ENCODE measurements at places on chromosomes 2 and 18. TPM values are rescaled to one million over a fixed set of nuclear protein-coding genes. Genes with fewer than 3 reads are reported as not detected.

GRCh38 chr2:173451941-173452340, 97.3 kb downstream of the CDCA7 start:
- no peak for DNase-seq

DNA sequence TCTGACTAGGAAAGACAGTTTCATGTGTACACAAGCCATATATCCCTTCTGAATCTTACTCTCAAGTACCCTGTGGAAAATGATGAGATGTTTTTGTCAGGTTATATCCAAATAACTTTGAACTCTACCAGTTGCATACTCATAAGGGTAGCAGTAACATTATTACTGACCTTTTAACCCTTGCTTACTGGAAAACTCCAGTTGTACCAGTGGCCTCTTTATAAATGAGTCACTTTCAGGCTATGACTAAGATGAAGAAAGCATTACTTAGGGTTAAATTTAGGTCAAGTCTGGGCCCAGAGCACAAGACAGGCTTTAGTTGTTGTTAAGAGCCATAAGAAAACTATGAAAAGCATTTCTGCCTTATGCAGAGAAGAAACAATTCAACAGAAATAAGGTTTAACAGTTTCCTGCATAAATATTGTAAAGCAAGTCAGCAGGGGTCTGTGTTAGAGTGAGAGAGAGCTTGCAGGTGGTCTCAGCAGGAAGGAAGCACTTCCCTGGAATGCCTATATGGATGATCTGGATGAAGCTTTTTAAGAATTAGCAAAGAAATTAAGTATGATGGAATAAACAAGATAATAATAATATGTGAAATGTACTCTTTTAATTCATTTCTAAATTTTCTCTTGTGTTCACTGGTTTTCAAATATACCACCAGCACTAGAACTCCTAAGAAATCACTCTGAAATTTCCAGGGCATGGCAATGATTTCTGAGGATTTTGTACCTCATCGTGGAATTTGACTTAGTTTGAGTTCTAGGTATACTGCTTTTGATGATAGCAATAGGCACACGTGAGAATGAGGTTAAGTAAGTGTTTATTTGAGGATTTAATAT, 126.6 kb downstream of the UBE2E3 start:
- no peak for DNase-seq

- no peak for DNase-seq
Observed at GRCh38 chr18:32355896-32356295, 114.8 kb downstream of the GAREM1 start.

- DNase-seq = no peak
Observed at GRCh38 chr2:218329826-218330593, 26.6 kb upstream of the CATIP start.

- no peak for DNase-seq
Observed at GRCh38 chr2:156489750-156490465, 53.7 kb downstream of the GPD2 start.

DNA sequence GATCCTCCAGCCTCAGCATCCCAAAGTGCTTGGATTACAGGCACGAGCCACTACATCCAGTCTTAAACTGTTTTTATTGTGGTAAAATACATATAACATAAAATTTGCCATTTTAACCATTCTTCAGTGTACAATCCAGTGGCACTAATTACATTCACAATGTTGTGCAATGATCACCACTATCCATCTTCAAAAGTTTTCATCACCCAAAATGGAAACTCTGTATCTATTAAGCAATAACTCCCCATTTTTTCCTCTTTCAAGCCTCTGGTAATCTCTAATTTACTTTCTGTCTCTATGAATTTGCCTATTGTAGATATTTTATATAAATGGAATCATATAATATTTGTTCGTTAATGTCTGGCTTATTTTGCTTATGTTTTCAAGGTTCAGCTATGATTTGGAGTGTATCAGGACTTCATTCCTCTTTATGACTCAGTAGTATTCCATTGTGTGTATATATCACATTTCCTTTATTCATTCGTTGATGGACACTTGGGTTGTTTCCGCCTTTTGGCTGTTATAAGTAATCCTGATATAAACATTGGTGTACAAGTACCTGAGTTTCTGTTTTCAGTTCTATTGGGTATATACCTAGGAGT, 71.8 kb downstream of the GFPT1 start:
- no peak for DNase-seq

- DNase-seq = no peak
Observed at GRCh38 chr18:72768681-72769229, 99.0 kb downstream of the NETO1 start.

DNA sequence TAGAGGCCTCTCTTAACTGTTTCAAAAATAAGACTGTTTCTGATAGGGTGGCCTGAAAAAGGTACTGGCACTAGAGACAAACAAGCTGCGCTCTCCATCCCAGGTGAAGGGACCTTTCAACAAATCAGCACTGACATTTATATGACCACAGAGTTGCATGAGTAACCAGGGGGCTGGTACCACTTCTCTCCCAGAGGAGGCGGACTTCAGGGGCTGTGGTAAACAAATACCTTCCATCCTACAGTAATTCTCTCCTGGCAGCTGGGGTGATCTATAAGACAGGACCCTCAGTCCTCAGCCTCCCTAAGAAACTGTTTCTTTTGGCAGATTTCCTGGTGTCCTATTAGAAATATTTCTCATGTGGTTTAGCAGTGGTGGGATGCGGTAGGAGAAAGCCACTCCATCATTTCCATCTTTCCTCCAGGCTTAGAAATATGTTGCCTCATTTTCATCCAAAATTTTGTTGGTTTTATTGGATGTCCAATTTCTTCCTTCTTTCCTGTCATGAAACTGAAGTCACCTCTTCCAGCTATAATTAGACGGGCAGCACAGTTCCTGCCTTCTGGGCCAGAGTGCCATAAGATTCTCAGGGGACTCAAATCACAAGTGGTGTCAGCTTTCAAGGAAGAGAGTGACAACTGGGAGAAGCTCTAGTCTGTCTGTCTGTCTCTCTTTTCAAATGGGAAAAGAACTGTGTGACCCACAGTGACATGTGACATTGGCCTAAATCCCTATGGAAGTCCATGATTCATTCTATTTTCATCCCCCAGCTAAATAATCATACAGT, 96.4 kb downstream of the CYRIA start:
- no peak for DNase-seq

DNA sequence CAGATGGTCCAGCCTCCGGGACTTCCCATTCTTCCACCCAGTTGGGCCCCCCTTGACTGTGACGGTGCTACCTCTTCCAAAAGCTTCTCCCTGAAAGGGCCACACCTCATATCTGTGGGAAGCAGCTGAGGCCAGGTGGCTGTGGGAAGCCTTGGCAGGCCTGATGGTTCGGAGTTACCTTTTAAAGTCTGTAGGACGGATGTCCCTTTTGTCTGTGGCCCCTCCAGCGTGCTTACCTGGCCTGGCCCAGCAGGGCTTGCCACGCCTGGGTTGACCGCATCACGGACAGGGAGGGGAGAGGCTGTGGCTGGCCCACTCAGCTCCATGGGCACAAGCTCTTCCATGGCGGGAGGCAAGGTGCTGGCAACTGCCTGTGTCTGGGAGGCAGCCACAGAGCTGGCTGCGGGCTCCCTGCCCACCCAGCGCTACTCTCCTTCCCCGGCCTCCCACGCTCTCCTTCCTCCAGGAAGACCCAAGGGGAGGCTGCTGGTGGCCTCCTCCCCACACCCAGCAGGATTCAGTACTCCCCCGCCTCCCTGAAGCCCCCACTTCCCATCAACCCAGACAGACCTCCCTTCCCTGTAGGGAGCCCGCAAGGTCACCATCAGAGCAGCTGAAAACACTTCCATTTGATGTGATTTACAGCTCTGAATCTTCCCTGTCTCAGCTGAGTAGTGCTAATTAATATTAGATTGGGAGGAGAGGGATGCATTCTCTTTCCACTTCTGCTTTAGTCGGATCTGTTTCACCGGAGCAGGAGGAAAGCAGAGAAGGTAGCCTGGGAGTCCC, 52.8 kb downstream of the EDAR start:
- DNase-seq = no peak

DNA sequence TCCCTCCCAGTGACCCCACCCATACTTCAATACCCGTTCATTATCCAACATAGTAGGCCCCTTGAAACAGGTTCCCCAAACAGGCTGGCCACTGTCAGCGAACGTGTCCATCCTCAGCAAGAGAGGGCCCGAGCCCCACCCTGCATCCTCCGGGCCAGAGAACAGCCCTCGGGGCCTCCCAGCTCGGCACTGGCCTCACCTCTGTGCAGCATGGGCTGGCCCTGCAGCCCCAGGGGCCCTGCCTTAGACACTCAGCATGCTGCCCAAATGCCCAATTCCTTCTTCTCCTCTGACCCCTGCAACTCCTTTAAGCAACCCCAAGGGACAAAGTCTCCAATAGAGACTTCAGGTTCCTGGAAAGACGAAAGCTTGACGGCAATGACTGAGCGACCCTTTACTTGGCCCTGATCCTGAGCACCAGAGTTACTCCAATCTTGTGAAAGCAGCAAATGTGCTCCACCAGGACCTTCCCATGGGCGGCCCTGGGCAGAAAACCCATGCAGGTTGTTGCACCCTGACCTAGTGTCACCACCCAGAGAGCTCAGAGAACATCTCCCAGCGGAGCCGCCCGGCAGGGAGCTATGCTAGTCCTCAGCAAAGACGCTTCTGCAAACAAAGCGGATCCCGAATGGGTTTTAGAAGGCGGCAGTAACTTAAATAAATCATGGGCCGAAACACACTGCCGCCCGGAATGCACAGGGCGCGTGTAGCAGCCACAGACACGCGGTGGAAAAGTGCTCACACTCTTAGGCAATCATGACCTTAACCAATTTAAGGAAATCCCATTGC, 782 bp downstream of the COL6A3 start:
- DNase-seq = no peak

DNA sequence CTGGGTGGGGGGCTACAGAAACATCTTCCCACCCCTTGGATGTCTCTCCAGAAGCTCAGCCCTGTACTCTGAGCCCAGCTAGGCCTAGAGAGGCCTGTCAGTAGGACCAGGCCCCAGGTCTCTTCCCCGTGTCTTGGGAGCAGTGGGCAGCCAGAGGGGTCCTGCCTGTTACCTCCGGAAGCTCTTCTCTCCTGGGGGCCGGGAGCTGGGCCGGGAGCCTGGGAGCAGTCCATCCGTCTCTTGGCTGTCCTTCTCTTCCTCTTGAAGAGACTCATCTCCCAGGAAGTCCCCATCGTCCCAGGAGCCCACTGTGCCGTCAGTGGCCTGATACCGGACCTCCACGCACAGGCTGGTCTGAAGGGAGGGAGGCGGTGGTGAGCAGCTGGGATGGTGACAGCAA, 38.3 kb upstream of the OTOF start:
- no peak for DNase-seq

- no peak for DNase-seq
Observed at GRCh38 chr2:213316001-213316735, 31.9 kb downstream of the SPAG16 start.

GRCh38 chr2:381181-381580, 93.3 kb upstream of the ALKAL2 start:
- no peak for DNase-seq

DNA sequence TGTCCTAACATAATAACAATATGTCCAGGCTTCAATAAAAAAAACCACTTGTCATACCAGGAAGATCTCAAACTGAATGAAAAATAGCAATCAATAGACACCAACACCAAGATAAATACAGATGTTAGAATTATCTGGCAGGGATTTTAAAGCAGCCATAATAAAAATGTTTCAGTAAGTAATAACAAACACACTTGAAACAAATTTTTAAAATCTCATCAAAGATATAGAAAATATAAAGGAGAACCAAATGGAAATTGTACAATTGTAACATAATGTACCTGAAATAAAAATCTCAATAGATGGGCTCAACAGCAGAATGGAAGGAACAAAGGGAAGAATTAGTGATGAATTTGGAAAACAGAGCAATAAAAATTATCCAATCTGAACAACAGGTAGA, 128.1 kb downstream of the LYPD6 start:
- no peak for DNase-seq

DNA sequence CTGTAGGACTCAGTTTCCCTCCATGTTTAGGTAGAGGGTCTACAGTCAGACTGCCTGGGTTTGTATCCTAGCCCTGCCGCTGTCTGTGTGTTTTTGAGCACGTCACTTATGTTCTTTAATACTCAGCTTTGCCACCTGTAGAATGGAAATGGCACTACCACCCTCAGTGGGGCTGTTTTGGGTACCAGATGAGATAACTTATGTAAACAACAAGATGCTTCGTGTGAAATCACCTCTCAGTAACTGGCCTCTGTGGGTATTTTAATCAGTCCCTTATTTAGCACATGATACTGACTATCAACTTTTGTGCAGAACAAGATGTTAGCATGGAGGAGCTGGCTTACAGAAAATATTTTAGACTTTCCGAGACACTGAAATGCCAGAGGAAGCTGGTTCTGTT, 296.0 kb downstream of the LRRTM1 start:
- no peak for DNase-seq

Gene HNRNPLL
- polyA plus RNA-seq = 107 TPM

Gene IL36G
- polyA plus RNA-seq = not detected

Gene KCNE4
- polyA plus RNA-seq = 3.3 TPM

Gene ANKRD53
- 52.2 TPM for polyA plus RNA-seq

Gene TNFAIP6
- 26.1 TPM for polyA plus RNA-seq

Gene SSB
- polyA plus RNA-seq = 18.0 TPM

Gene XRCC5
- 145 TPM for polyA plus RNA-seq

Gene SCN3A
- polyA plus RNA-seq = 6.3 TPM

Gene DSG3
- 0.16 TPM for polyA plus RNA-seq

Gene MROH2A
- polyA plus RNA-seq = 5.1 TPM

Gene MALL
- 17.4 TPM for polyA plus RNA-seq

Gene SATB2
- polyA plus RNA-seq = 5.1 TPM

Gene MC2R
- polyA plus RNA-seq = 0.24 TPM

Gene SP5
- 1.4 TPM for polyA plus RNA-seq

Gene ZAP70
- polyA plus RNA-seq = 6.5 TPM

Gene TGFA
- polyA plus RNA-seq = 5.1 TPM

Gene RGPD4
- polyA plus RNA-seq = 2.7 TPM

Gene KCNJ13
- 0.25 TPM for polyA plus RNA-seq

All from testis (tissue), 5 donors.